SJCRH30 (cell line): ENCODE measurements at places on chromosomes 5 and 9.

DNA sequence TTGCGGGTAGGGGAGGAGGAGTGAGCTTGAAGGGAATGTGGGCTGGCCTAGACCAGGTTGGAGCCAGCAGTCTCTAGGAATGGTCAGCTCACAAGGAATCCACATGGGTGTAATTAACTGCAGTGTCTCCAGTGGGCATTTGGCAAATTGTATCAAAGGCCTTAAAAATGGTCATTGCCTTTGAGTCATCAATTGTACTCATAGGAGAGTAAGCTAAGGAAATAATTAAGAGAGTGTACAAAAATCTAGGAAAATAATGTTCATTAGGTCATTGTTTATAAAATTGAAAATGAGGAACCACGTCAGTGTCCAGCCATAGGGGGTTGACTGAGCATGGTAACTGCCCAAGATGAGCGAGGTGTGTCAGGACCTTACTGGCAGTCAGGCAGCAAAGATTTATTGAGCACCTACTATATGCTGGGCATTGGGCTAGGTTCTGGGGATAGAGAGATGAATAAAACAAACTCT, 29.8 kb upstream of the RPL26L1 start:
- DNase-seq: no peak

DNA sequence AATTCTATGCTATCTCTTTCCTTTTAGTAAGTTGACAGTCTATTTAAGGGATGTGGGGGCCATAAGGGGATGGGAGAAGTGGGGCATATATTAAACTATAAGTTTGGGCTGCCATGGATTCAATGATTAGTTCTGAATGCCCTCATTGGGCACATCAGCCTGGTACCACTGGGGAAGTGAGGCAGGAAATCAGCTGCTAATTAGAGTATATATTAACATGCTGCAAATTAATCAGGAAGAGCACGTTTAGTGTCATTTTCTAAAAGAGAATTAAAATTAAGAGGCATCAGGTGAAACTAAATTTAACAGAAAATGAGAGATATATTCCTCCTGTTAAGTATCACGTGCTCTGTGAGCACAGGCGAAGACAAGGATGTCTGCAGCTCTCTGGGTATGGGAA, 123.0 kb upstream of the GNA14 start:
- DNase-seq: no peak

DNA sequence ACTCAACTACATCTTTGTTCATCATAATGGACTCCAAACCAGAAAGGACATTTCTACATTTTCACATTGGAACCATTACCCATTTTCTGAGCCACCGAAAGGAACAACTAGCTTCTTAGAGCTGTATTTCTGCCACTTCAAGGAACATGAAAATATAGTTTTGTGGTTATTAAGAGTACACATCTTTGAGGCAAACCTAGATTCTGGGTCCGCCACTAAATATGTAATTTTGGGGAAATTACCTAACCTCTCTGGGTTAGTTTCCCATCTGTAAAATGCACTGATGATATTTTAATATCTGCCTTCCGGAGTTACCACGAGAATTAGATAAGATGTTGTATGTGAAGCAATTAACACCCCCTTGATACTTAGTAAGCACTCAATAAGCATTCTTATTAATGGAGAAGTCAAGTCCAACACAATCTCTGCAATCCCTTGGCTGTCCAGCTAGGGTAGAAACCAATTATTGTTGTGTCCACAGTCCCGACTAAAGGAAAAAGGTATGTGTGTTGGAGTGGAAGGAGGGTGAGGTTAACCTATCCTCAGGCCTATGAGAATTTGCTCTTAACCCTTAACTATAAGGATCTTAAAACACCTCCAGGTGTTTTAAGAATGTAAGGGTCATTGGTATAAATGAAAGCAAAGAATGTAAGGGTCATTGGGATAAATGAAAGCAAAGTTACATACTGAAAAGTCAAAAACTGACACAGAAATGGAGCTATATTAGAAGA, 94.0 kb upstream of the PTGER4 start:
- DNase-seq: no peak

DNA sequence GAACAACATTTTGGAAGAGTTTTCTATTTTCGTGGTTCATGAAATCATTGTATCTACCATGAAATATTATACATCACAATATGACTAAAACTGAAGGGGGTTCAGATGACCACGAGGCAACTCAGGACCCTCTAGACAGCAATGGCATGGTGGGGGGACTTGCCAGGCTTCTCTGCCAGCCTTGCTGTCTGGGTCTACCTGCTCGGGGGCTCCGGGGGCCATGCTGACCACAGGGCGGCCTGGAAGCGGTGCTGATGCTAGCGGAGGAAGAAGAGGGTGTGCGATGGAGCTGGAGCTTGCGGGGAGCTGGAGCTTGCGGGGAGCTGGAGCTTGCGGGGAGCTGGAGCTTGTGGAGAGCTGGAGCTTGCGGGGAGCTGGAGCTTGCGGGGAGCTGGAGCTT, 89.2 kb upstream of the IRX4 start:
- no peak for DNase-seq
